ENCODE measurements at places on chromosomes 11 and 22.

DNA sequence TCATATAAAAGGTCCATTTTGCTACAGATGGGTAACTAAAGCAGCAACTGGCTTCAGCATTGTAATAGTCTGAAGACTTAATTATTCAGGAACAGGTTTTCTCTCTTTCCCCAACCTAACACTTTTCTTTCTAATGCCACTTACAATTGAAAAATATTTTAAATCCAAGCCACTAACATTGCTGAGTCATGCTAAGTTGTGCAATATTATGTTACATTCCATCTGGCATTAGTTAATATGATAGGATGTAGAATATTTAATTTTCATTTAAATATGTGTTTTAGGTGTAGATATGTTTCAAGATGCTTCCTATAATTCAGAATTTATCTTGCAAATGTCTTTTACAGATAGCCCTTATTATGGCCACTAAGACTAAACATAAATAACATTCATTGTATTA lies 98.6 kb downstream of the KIF18A start:
- DNase-seq = no peak

DNA sequence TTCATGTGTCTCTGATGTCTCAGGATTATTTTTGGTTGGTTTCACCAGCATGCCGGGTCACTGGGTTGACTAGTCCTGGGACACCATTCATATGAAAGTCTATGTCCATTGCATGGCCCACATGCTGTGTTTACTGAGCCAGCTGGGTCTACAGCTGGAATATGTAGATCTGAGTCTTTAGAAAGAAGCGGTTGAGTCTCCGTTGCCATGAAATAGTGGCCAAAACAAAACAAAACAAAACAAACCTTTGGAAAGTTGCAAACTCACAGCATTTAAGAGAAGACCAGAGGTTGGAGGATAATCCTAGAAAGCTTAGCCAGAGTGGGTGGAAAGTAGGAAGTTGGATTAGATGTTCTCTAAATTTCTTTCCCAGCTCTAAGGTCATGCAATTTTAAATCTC lies 191.8 kb upstream of the NTM start:
- DNase-seq = no peak

DNA sequence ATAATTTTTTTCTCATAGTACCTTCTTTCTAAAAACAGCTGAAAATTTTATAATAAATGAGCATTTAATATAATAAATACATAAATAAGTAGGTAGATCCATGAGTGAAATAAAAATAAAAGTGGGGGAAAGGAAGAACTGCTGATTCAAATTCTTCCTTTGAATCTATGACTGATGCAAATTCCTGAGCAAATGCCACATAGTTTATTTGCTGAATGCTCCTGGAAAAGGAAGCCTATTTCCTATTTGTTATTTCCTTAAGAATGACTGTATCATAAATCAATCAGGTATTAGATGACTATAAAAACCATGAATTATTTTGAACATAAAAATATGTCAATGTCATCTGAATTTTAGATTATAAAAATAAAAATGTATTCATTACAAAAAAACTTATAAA lies 16.6 kb downstream of the BTBD10 start:
- DNase-seq = no peak

DNA sequence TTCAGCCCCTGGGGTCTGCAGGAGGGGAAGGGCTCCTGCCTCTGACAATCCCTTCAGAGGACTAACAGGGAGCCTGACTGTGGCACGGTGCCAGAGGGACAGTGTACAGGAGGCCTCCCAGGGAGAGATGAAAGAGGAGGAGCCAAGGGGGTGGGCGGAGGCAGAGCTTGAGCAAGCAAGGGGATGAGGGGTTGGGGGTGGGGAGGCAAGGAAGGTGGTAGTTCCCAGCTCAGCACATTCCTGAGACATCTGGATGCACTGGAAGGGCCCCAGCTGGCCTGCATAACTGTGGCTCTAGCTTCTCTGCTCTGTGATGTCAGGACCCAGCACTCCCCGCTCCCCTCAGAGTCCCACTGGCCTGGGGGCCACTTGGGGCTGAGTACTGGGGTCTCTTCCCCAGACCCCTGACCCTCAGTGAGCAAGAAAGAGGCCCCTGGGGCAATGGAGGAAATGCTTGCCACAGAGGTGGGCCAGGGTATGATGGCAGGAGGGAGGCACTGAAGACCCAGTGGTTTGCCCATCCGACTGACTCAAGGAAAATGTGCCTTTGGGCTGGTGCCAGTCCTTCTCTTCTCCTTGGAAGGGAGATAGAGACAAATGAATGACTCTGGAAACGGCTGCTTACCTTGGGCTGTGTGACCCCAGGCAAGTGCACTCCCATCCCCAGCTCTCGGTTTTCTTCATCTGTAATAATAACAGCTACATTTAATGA lies 13.3 kb downstream of the CREB3L1 start:
- DNase-seq = no peak

DNA sequence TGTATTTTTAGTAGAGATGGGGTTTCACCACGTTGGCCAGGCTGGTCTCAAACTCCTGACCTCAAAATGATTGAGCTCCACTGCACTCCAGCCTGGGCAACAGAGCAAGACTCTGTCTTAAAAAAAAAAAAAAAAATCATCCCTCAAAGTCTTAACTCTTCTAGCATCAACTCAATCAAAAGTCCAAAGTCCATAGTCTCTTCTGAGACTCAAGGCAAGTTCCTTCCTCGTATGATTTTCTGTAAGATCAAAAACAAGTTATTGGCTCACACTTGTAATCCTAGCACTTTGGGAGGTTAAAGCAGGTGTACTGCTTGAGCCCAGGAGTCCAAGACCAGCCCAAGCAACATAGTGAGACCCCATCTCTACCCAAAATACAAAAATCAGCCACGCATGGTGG lies 24.4 kb downstream of the PLEKHB1 start:
- DNase-seq = no peak

GRCh38 chr11:8035200-8035855 lies 45.7 kb upstream of the TUB start:
- no peak for DNase-seq

DNA sequence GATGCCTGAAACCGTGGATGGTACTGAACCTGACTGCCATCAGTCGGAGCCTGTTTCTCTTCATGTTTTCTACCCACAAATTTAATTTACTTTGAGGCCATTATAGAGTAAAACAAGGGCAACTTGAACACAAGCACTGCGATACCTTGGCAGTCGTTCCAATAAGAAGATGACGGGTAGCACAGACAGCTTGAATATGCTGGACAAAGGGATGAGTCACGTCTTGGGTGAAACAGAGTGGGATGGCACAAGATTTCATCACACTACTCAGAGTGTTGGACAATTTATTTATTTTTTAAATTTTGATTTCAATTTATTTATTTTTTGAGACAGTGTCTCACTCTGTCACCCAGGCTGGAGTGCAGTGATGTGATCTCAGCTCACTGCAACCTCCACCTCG lies 5.7 kb downstream of the DIXDC1 start:
- no peak for DNase-seq

DNA sequence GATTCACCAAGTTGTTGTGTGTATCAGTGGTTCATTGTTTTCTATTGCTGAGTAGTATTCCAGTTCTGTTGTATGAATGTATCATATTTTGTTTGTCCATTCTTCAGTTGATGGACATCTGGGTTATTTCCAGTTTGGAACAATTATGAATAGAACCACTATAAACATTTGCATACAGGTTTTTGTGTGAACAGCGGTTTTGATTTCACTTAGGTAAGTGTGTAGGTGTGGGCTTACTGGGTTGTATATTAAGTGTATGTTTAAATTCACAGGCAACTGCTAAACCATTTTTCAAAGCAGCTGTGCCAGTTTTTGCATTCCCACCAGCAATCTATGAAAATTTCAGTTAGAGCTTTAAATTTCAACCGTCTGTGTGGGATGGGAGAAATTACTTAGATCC lies 217.8 kb downstream of the NELL1 start:
- DNase-seq = no peak

DNA sequence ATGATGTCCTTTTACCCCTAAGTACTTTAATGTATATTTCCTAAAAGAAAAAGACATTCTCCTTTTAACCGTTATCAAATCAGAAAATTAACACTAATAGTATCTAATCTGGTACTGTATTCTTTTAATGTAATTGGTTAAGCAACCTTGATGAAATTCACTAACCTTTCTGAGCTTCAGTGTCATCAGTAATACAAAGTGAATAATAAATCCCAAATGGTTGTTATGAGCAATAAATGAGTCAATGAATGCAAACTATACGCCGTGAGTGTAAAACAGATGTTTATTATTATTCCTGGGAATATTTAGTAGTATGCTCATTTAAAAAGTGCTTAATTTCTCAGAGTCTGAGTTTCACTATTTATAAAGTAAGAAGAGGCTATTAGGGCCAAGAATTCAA lies 21.5 kb downstream of the UEVLD start:
- no peak for DNase-seq

DNA sequence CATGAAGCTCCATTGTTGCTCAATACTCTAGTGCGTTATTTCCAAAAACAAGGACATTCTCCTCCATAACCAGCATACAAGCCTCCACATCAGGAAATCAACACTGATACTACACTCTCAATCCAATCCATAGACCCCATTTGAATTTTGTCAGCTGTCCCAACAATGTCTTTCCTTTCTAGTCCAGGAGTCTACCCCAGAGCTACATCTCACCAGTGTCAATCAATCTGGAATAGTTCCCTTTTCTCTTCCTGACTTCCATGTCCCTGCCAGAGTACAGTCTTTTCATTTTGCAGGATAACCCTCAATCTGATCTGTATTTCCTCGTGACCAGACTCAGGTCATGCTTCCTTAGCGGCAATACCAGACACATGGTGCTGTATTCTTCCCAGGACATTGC lies 43.0 kb downstream of the TCF20 start:
- no peak for DNase-seq

DNA sequence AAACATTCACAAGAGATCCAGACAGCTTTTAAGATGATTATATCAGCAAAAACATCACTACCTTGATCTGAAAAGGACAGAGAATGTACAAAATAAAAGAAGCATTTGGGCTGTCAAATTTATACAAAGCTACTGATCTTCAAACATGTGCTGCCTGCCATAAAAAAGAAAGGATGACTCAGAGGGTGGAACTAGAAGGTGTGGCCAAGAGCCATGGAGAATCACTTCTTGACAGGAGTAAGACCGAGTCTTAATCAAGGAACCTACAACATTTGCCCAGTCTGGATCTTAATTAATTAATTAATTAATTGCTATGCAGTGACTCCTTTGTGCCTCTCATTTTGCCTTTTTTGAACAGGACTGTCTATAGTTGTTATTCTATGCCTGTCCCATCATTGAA lies 33.2 kb downstream of the C11orf96 start:
- DNase-seq = no peak

DNA sequence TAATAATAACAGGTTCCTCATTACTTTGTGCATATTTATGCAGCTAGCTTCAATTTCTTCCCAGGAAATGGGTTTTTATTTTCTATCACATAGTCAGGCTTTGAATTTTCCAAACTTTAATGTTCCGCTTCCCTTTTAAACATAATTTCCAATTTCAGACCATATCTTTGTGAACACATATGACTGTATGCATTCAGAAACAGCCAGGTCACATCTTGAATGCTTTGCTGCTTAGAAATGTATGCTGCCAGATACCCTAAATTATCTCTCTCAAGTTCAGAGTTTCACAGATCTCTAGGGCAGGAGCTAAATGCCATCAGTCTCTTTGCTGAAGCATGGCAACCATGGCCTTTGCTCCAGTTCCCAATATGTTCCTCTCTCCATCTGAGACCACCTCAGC lies 2203.8 kb downstream of the LRRC4C start:
- no peak for DNase-seq

GRCh38 chr11:34501500-34501899 lies 12.1 kb downstream of the ELF5 start:
- DNase-seq = no peak

DNA sequence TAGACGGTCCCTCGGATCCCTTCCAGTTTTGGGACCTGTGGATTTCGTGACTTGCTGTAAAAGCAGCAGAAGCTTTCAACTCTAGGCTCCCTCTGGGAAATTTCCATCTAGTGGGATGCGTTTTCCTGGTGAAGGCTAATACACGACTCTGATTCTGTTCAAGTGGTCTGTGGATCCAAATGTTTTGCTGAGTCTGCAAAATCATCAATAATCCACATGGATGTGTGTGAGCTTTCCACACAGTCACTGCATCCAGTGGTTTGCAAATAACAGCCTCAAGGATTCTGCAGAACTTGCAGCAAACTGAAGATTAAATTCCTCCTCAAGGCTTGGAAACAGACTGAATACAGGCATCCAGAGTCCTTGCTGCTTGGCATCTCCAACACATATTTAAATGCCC lies 12.2 kb upstream of the DDB2 start:
- no peak for DNase-seq

- no peak for DNase-seq
Measured at GRCh38 chr11:111098091-111098490, 147.4 kb upstream of the POU2AF2 start.

- no peak for DNase-seq
Measured at GRCh38 chr11:68661697-68662603, 22.4 kb upstream of the GAL start.

DNA sequence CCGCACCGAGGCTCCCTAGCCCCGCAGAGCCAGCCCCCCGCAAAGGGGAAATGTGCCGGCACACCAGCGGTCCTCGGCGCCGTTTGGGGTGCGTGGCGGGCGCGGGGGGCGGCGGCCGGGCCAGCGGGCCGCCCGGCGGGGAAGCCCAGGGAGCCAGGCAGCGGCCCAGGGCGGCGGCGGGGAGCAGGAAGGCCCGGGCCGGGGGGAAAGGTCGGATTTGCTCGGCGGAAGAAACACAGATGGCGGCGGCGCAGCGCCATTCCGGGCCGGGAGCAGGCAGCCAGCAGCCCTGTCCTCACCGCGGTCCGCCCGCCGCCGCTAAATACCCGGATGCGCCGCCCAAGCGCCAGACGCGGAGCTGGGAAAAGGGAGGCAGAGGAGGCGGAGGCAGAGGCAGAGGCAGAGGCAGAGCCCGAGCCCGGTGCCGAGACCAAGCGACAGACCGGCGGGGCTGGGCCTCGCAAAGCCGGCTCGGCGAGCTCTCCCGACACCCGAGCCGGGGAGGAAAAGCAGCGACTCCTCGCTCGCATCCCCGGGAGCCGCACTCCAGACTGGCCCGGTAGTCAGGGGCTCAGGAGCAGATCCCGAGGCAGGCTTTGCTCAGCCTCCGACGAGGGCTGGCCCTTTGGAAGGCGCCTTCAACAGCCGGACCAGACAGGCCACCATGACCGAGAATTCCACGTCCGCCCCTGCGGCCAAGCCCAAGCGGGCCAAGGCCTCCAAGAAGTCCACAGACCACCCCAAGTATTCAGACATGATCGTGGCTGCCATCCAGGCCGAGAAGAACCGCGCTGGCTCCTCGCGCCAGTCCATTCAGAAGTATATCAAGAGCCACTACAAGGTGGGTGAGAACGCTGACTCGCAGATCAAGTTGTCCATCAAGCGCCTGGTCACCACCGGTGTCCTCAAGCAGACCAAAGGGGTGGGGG lies 2.6 kb upstream of the GCAT start:
- peak; percentile 59 for DNase-seq

DNA sequence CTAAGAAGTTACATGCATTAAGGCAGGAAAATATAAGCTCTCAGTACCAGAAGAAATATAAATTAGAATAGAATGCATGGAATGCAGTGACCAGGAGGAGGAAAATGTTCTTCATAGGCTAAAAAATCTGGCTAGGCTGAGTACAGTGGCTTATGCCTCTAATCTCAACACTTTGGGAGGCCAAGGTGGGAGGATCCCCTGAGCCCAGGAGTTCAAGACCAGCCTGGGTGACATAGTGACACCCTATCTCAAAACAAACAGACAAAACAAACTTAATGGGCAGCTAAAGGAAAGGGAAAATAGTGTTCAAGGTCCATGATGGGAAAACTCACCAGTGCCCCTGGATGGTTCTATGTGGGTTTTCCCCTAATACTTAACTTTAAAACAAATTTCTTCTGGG lies 78.3 kb upstream of the RASSF10 start:
- no peak for DNase-seq
